AG09309 (cell line): ENCODE measurements at places on chromosomes 6 and 20.

- no peak for DNase-seq
Observed at GRCh38 chr6:37141281-37142049, 28.5 kb upstream of the PIM1 start.

DNA sequence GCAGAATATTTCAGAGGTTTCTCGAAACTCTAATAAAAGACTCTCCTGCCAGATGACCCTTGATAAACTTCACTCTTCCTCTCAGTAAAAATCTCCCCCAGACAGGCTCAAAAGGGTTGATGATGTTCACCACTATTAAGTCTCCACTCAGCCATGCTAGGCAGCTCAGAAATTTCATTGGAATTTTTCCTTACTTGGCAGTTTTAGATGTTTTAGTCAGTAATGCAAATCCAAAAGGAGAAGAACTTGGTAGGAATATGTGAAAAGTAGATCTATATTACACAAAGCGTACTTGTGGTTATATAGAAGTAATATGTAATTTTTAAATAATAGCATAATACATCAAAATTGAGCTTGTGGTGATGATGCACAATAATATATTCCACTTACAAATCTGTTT is 333.0 kb downstream of the PHF3 start:
- DNase-seq: no peak

GRCh38 chr6:33962246-33963027 is 158.6 kb upstream of the MLN start:
- DNase-seq: peak; percentile 16

DNA sequence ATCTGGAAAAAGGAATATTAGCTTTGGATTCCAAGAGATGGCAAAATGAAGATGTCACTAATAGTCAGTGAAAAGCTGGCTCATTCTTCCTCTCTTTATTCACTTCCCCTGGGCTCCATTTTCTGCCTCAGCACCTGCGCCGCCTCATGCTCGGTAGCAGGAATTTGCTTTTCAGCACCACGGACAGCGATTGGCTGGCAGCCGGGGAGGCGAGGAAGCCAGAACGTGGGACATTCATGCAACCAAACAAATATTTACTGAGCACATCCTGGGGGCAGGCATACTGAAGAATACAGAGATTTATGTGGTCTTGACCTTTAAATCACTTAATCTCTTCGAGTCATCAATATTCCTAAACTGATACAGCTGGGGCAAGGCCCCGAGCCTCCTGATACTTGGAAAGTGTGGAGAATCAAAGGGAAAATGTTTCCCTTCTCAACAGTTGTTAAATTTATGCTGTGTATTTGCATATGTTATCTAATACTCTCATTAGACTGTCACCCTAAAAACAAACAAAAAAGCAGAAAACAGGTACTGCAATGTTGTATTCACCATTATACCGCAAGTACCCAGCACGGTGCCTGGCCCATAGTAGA is 12.1 kb upstream of the PDYN start:
- no peak for DNase-seq

GRCh38 chr20:40757087-40757486 is 68.1 kb upstream of the MAFB start:
- DNase-seq: no peak

GRCh38 chr6:144264270-144265060 is 20.7 kb upstream of the UTRN start:
- DNase-seq: peak; percentile 79

GRCh38 chr6:169168302-169168630 is 85.4 kb downstream of the THBS2 start:
- DNase-seq: no peak

- no peak for DNase-seq
Observed at GRCh38 chr20:52987295-52987694, 15.1 kb downstream of the TSHZ2 start.

DNA sequence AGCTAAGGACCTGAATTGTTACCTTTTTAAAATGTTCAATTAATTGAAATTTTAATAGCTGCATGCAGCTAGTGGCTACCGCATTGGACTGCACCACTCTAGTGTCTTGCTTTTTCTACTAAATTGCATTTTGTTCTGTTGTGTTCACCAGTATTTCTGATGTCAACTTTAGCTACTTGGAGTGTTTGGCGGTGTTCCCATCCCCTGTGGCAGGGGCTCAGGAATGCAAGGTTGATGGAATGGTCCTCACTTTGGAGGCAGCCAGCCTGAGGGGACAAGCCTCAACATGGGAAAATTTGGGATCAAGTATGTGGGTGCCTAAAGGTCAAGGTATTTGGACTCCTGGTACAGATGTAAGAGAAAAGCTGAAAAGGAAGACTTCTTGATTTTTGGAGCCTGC is 230.1 kb upstream of the PRND start:
- DNase-seq: no peak

- no peak for DNase-seq
Observed at GRCh38 chr6:72182337-72183246, 296.2 kb downstream of the RIMS1 start.

DNA sequence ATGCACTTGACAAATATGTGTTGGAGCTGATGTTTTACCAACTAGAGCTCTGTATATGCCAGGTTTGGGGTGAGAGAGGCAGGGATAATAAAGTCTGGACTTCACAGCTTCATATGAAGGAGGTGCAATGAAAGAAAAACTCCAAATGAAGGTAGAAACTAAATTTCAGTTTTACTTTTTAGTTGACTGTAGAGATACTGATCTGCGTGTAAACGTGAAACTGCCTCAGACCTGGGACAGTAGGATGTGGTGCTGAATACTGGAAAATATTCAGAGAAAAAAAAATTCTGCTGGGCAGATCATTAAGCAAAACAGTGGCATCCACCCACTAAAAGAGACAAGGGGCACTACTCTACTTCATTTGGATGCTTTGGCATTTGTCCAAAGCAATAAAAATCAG is 94.5 kb downstream of the BACH2 start:
- no peak for DNase-seq

DNA sequence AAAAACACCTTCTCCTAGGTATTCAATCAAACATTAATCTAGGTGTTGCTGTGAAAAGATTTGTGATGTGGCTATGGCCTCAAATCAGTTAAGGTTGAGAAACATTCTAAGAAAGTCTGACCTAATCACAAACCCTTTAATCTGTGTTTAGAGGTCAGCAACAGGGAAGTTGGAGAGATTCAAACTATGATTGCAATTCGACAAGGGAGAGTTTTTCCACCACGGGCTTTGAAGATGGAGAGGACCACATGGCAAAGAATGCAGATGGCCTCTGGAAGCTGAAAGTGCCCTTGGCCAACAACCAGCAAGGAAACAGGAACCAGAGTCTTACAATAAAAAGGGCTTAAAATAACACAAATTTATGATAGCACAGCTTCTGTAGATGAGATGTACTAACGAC is 29.6 kb upstream of the LGSN start:
- DNase-seq: no peak

- DNase-seq: no peak
Observed at GRCh38 chr6:35343092-35343834, 905 bp downstream of the PPARD start.

GRCh38 chr20:43751167-43752050 is 24.6 kb upstream of the GTSF1L start:
- peak; percentile 62 for DNase-seq

DNA sequence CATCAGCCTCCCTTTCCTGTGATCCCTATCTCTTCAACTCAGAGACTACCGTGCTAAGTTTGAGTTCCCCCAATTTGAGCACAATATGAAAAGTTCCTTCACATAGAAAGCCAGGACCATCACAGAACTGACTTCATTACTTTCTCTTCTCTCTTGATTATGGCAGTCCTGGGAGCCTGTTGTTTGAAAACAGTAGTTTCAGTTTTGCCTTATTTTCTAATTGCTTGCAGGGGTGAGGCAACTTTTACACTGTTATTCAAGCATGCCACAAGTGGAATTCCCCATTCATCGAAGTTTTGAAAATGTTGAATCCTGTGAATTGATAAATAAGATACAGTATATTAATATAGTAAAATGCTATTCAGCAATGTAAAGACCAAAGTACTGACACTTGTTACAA is 569.7 kb upstream of the MARCKS start:
- DNase-seq: no peak

GRCh38 chr6:167524261-167525111 is 199.6 kb downstream of the TTLL2 start:
- DNase-seq: no peak

- DNase-seq: no peak
Observed at GRCh38 chr6:154358019-154358545, 1.5 kb upstream of the IPCEF1 start.

- DNase-seq: peak; percentile 28
Observed at GRCh38 chr6:169800668-169801395, 49.4 kb downstream of the ERMARD start.

DNA sequence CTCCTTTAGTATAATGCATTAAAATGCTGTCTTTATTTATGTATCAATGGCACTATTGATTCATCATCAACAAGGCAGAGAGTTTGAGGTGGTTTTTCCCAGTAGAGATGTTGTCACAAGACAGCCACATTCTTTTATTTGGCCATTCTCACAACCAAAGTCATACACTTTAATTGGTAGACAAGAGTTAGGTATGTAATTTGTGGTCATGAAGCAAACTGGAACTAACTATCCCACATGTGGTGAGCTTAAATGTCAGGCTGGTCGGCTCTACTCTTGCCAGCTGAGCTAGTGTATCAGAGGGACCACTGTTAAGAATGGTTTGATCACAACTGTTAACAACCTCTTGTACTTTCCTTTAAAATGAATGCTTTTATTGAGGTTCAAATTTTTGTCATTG is 714.6 kb downstream of the CD109 start:
- peak; percentile 62 for DNase-seq

GRCh38 chr6:2558861-2559801 is 191.6 kb downstream of the MYLK4 start:
- no peak for DNase-seq

GRCh38 chr6:53335224-53335994 is 13.3 kb downstream of the ELOVL5 start:
- no peak for DNase-seq

- no peak for DNase-seq
Observed at GRCh38 chr6:88749849-88750248, 213.6 kb downstream of the RNGTT start.

GRCh38 chr6:55560290-55560885 is 18.6 kb downstream of the HMGCLL1 start:
- no peak for DNase-seq

DNA sequence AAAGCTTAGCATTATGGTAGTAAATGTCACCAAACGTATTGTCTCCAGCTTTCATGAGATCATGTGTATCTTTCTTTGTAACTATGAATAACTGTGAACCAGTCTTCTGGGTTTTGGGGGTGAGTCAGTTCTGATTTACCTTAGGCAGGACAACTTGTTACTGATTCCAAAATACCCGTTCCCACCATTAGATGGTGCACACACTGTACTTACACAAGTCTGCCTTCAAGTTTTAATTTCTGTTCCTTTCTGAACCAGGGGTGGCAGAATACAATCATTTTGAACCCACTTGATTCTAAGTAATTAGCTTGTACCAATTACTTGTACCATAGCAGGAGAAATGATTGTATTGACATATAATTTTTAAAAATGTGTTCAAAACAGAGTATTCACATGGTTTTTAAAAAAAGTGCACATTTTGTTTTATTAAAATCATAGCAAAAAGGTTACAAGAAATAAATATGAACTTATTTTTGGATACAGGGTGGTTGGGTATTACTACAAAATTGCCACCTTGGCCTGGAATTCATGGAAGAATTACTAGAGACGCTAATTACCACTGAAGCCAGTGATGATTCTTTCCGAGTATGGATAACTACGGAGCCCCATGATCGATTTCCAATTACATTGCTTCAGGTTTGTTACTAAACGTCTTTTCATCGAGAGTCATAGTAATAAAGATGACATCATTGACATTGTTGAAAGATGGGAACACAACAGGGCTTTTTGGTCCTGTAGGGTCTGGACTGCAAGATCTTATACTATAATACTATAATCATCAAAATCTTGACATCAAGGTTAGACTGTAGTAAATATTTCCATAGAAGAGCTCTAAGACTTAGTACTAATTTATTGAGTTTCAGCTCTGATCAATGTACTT is 75.2 kb upstream of the GLP1R start:
- DNase-seq: peak; percentile 52

- no peak for DNase-seq
Observed at GRCh38 chr6:69622230-69622629, 174.6 kb downstream of the LMBRD1 start.

- no peak for DNase-seq
Observed at GRCh38 chr20:61516346-61517208, 264.5 kb downstream of the CDH4 start.

GRCh38 chr6:114521926-114522325 is 179.1 kb upstream of the HS3ST5 start:
- DNase-seq: no peak

- DNase-seq: no peak
Observed at GRCh38 chr6:157155804-157156203, 167.5 kb downstream of the TMEM242 start.

- DNase-seq: no peak
Observed at GRCh38 chr6:90383196-90383822, 86.7 kb upstream of the BACH2 start.

- DNase-seq: no peak
Observed at GRCh38 chr20:33667676-33668465, 1.1 kb downstream of the ACTL10 start.

DNA sequence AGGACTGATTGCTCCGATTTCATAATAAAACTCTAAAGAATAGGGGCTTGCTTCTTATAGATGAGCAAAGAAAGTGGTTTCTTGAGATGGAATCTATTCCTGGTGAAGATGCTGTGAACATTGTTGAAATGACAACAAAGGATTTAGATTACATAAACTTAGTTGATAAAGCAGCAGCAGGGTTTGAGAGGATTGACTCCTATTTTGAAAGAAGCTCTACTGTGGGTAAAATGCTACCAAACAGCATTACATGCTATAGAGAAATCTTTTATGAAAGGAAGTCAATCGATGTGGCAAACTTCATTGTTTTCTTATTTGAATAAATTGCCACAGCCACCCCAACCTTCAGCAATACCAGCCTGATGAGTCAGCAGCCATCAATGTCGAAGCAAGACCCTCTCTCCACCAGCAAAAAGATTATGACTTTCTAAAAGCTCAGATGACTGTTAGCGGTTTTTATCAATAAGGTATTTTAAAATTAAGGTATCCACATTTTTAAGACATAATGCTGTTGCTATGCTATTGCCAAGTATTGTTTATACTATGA is 12.7 kb upstream of the MTRF1L start:
- no peak for DNase-seq
